ENCODE measurements at places on chromosomes 4 and X.
A peak's percentile ranks its signal among the peaks of the same experiment; 100 is the strongest.

- no peak for DNase-seq
Observed at GRCh38 chr4:1416948-1417260, 10.7 kb upstream of the NKX1-1 start.

DNA sequence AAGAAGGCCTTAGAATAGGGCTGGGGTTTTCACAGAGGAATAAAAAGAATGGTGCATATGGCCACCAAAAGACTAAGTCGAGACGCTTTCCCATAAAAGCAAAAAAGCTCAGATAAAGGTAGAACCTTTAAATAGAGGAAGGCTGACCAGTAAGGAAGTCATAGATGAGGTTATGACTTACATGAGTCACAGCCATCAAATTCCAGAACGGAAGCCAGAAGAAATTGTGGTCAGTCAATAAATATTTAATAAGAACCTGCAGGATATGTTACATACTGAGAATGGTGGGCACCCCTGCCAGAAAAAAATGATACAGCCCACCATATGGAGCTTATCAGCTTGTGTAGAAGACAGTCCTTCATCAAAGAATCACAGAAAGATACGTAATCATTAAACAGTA is 120.1 kb downstream of the MANBA start:
- DNase-seq: no peak

- DNase-seq: no peak
Observed at GRCh38 chr4:5204781-5205180, 153.5 kb downstream of the STK32B start.

- no peak for DNase-seq
Observed at GRCh38 chr4:24984602-24985532, 45.9 kb downstream of the LGI2 start.

GRCh38 chr4:38381788-38382187 is 282.2 kb upstream of the KLF3 start:
- no peak for DNase-seq

DNA sequence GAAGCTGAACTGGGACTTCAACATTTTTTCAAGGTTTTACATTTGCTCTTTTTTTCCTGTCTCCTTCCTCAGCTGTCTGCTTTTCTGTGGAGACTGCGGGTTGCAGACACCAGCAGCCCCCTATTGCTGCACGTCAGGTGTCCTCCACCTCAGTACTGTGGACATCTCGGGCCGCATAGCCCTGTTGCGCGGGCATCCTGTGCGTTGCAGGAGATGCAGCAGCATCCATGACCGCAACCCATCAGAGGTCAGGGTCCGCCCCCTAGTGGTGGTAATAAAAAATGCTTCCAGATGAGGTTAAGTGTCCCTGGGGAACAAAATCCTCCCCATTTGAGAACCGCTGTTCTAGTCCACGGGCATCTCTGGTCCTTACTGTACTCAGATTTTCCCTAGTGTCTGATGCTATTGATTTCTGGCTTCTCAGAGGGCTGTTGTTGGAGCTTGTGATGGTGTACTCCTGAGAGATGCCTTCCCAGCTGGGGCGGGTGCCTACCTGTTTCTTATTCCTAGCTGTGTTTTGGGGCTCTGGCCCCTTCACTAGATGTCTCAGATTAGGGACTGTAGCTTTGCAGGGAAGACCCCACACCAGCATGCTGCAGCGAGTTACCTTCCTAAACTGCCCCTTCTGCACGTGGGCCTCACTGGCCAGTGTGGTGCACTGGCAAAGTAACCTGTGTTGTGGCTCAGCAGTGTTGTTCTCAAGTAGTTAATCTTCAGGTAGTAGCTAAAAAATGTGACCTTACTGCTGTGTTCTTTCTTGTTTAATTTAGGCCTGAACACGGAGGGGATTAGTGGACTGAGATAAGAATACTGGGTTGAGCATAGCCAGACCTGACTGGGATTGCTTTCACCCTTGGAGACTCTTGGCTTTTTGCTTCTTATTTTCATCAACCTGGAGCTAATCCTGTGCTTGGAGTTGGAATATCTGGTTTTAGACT is 28.2 kb downstream of the NSD2 start:
- peak; percentile 91 for DNase-seq

DNA sequence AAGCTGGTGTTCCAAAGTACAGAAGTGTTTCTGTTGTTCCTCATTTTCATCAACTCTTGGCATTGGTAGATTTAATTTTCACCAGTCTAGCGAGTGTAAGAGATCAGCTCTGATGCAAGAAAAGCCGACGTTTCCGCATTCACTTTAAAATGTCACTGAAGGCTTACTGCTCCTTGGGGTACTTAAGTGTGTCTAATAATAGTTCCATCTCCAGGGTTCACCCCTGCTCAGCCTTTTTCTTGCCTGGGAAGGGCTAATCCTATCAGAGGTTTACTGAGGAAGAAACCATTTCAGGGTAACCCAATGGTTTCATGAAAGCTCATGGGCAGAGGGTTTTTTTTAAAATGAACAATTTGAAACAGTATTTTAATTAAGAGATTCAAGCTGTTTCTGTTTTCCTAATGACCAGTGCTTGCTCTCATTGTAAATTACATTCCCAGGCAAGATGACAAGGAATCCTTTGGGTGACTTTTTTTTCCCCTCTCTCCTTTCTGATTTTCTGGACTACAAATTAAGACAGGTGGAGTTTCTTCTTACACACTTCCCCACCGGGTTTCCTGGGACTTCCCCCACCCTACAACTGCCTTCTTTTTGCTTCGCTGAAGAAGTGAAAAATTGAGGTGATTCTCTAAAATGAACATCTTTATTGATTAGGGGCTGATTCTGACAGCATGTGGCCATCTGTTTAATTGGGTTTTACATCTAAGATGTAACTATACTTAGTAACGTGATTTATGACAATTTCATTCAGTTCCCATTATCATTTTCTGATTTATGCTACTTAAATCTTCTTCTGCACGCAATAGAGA is 78.7 kb upstream of the CBLL2 start:
- no peak for DNase-seq

Measured in germinal center (tissue), 1 donor.